ENCODE measurements at places on chromosomes 1 and 21. TPM values are rescaled to one million over a fixed set of nuclear protein-coding genes. Genes with fewer than 3 reads are reported as not detected.
A peak's percentile ranks its signal among the peaks of the same experiment; 100 is the strongest.

Gene CELA2B
- not detected for total RNA-seq

GRCh38 chr1:84692391-84692790 lies 2.1 kb upstream of the SSX2IP start:
- no peak for DNase-seq

Gene CFAP126
- total RNA-seq = not detected

- DNase-seq = peak; percentile 47
Measured at GRCh38 chr1:208183977-208184911, 59.9 kb downstream of the PLXNA2 start.

Measured in left ventricle myocardium superior (tissue), 1 donor.